CD4-positive, alpha-beta T cell (primary cell): ENCODE measurements at places on chromosomes 3 and 15.

GRCh38 chr3:179871782-179872181 is 165.0 kb downstream of the PEX5L start:
- no peak for DNase-seq

DNA sequence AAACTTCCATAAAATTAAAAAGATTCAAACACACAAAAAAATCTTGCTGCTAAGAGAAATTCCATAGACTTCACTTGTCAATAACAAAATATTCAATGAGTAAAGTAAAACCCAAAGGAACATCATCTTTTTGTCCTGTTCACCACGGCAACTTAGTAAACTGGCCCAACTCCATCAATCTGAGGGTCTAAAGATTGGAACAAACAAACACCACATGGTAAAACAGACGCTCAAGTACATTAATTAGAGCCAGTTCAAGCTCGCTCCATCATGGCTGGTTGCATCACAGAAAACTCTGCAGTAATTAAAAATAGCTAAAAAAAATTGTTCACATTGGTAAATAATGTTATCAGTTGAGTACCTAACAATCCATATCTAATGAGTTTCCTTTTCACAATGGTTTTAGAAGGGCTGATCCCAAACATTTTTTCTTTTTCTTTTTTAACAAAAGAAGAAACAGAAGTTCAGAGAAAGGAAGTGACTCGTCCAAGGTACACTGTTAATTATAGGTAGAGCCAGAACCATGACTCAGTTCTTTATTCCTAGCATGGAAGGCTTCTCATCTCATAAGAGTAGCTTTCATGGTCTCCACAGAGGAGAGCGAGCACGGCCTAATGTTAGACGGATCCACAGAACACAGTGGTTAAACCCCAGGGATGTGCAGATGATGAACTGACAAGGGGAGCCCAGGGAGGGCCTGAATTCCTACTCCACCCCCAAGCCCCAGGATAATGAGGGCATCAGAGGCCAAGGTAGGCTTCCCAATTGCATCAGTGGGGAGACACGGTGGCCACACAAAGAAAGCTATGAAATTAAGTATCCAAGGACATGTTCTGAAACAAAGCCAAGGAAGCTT is 79.2 kb upstream of the ARHGEF3 start:
- no peak for DNase-seq

- DNase-seq, result no peak
Measured at GRCh38 chr3:13111873-13112520, 38.8 kb upstream of the IQSEC1 start.

GRCh38 chr15:47514200-47514652 is 203.1 kb upstream of the SEMA6D start:
- no peak for DNase-seq

DNA sequence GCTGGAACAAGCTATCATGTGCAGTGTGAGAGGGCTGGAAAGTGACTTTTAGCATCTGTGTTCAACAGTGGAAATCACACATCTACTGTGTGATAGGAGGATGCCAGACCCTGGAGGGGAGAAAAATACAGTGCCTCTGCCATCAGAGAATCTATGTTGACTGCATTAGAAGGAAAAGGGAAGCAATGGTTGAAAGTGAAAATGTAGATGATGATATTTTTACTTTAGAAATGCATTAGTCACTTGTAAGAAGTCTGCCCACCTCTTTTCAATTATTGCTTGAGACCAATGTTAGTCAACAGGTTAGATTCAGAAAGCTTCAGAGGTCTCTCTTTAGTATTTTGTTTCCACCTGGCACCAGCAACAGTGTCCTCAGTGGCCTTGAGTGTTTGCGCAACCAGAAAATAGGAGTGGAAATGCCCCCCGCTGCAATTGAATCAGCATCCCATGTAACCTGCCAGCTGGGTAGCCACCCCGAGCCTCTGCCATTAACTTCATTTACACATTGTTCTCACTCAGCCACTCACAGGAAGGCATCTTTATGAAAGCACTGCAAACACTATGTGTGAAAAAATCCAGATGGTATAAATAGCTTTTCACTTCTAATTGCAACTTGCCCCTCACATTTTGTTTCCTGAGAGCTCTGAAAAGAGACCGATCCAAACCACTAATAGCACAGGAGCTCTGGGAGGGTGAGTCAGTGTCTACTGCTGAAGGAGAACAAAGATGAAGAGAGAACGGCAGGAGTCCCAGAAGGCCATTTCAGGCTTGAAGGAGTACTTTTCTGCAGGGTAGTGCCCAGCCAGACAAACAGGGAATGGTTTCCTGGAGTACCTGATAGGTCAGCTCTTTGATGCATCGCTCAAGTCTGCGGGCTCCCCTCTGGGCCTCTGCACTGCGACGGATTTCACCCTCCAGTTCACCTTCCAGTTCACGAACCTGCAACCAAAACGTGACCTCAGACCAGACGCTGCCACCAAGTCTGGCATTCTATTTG is 92.1 kb downstream of the HHLA2 start:
- no peak for DNase-seq

DNA sequence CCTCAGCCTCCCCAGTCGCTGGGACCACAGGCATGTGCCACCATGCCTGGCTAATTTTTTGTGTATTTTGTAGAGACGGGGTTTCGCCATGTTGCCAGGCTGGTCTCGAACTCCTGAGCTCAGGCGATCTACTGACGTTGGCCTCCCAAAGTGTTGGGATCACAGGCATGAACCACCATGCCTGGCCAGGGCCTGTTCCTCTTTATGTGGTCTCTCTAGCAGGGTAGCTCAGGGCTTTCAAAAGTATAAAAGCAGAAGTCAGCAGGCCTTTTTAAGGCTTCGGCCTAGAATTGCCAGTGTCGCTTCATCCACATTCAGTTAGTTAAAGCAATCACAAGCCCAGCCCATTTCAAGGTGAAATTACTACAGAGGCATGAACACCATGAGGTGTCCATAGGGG is 7.6 kb downstream of the VHL start:
- no peak for DNase-seq

- no peak for DNase-seq
Measured at GRCh38 chr3:127762077-127762786, 60.1 kb downstream of the MGLL start.

DNA sequence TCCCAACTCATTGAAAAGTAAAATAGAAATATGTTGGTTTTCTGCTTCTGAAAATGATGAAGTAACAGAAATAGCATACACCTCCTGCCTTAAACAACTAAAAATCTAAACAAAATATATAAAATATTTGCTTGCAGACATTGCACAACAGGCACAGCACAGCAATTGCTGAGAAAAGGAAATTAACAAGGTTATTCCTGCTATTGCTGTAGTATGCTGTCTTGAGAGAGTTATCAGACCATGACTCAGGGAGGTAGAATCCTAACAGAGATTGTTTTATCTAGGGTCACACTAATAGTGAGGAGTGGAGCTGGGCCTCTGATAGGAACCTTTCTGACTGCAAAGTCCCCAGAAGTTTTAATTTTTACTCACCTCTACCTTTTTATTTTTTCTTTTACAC is 72.6 kb downstream of the ZBTB20 start:
- DNase-seq, result no peak

- DNase-seq, result no peak
Measured at GRCh38 chr15:48090666-48091065, 30.1 kb upstream of the SLC24A5 start.

DNA sequence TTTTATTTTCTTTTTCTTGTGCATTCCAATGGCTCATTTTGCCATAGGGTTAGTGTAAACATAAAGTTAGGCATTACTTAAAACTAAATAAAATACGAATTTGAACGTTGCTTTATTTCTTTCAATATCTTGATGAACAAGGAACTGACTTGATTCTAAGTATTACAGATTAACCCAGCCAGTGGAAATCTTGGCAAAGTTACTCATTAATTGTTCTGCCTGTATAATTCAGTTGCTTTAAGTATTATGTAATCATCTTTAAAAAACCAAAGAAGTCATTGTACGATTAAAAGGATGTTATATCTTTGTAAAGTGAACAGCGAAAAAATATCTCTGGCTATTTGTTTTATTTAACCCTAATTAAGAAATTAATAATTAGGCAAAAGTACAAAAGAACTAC is 737.9 kb upstream of the BCHE start:
- no peak for DNase-seq

DNA sequence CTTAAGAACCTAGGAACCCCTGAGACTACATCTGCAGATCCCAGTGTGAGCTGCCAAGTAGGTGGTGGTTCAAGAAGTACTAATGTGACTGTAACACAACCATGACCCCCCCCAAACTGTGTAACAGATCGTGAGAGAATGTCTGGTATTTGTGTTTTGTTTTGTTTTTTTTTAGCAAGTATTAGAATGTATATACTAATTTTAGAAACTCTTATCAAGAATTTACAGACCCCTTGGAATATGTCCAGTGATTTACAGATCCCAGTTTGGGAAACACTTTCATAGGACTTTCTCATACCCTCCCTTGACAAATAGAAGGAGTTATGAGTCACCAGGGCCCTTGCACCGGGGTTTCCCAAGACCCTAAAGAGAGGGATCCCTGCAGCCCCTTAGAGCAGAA is 79.8 kb downstream of the SEMA5B start:
- no peak for DNase-seq

DNA sequence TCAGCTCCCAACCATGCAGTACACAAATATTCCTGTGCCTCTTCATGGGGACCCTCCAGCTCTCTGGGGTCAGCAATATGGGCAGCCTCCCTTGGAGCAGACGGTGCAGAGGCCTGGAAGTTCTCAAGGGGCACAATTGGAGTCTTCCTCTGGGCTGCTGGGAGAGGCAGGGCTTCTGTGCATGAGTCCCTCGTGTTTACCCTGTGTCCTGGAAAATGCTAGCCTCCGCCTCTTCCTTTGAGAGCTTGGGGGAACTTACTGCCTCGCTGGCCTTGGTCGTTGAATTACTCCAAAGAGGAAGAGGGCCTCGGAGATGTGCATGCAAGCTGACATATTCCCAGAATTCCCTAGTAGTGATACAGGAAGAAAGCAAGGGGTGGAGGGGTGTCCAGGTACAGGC is 284.4 kb upstream of the IGF1R start:
- DNase-seq, result no peak

DNA sequence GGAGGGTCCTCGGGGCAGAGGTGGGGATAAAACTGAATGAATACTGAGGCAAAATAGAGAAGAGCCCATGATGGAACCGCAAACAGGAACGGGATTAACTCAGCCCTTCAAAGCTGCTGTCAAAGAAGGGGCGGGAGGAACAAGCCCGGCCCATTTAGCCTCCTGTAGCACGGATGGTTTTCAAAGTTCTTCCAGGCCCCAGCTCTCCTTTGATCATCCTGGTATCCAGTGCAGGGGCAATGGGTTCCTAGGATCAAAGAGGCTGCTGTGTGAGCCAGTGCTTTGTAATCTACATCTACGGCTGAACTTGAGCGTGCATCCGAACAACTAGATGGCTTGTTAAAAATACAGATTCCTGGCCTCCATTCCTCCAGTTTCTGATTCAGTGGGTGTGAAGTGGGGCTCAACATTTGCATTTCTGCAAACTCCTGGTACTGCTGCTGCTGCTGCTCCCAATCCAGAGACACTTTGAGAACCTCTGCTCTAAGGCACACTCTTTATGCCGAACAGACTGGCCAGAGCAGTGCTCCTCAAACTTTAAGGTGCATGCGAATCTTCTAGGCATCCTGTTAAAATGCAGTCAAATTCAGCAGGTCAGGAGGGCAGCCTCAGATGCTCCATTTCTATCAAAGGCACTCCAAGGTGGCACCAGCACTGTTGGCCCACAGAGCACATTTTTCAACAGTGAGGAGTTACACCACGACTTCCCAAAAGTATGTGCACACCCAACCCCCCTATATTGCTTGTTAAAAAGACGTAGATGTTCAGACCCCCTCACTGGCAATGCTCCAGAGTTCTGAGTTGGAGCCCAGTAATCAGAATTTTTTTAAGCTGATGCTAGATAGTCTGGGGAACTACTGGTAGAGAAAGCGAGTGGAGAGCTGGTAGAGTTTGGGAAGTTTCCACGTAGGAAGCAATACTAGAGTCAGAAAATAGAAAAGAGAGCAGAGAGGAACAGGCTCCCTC is 5.6 kb downstream of the GALNT15 start:
- no peak for DNase-seq

GRCh38 chr3:151351219-151351618 is 21.9 kb upstream of the P2RY13 start:
- no peak for DNase-seq

GRCh38 chr3:10015461-10015904 is 10.8 kb upstream of the FANCD2 start:
- no peak for DNase-seq

GRCh38 chr3:191356631-191357439 is 26.5 kb upstream of the UTS2B start:
- DNase-seq, result no peak

- DNase-seq, result peak; percentile 24
Measured at GRCh38 chr3:185308126-185308754, 54.4 kb upstream of the EHHADH start.

DNA sequence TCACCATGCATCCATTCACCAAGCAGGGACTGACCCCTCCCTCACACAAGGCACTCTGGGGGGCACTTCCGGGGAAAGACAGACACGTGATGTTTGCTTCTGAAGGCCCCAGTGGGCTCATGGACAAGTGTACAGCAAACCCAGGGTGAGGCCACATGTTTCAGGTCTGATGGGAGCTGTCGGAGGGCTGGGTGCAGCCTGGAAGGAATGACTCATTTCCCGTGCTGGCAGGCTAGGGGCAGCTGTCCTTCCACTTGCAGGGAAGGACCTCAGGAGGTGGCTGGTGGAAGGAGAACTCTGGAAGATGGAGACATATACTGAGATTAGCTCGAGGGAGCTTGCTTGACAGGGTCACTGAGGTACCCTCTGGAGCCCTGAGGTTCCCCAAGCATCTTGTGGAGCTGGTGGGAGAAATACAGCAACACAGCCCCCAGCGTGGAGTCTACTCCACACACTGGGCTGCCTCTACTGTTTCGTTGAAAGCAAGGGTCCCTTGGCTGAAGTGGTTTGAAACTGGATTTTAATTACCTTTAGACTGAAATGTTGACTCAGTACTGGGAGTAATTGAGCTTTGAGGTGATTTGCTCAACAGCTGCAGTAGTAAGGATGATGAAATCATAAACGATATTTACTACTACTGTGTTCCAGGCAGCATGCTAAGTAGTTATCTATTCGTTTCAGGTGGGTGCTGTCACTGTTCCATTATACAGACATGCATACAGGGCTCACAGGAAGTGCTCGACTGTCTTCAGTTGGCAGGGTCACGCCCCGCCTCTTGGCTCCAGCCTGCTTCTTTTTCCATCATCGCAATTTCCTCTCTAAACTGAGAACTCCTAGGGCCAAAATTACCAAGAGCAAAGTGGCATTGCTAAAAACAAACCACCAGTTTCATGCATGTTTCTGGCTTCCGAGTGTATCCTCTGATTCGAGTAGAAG is 230.4 kb downstream of the ADAMTS17 start:
- no peak for DNase-seq

DNA sequence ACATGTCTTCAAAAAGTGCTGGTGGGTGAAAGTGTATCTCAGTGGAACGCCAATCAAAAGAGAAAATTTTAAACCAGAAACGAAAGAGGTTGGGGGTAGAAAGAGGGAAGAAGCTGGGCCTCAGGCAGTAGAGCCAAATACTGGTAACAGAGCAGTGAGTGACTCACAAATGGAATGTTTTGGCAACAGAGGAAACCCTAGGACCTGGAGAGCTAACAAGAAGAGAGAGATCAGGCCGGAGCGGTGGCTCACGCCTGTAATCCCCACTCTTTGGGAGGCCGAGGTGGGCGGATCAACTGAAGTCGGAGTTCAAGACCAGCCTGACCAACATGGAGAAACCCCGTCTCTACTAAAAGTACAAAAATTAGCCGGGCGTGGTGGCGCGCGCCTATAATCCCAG is 450.8 kb upstream of the NAALADL2 start:
- DNase-seq, result no peak

GRCh38 chr3:27422617-27423016 is 53.4 kb upstream of the NEK10 start:
- DNase-seq, result no peak

GRCh38 chr3:157502916-157503595 is at the start of gene VEPH1:
VEPH1 (minus strand) TSS chr3:157503416; CDS start chr3:157495349, 8,067 bp downstream.
- no peak for DNase-seq

GRCh38 chr3:22361521-22361920 is 610.5 kb upstream of the ZNF385D start:
- DNase-seq, result no peak
